ENCODE measurements at places on chromosomes 7 and 10.
A peak's percentile ranks its signal among the peaks of the same experiment; 100 is the strongest.

- peak; percentile 48 for DNase-seq
Measured at GRCh38 chr10:103806395-103807187, 48.8 kb downstream of the SH3PXD2A start.

DNA sequence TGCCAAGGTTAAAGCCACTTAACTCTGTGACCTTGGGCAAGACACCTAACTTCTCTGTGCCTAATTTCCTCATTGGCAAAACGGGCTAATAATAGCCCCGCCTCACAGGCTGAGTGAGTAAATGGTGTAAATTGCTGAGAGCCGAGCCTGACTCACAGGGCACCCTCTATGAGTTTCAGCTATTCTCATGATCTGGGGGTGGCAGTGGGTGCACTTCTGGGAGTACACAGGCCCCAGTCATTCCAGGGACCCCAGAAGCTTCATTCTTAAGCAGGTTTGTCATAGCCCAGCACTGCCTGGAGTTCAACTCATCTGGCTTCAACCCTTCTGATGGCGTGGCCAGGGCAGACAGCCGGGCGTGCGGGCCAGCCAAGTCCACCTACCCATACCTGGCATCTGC, 137.2 kb downstream of the GRID1 start:
- DNase-seq: no peak

DNA sequence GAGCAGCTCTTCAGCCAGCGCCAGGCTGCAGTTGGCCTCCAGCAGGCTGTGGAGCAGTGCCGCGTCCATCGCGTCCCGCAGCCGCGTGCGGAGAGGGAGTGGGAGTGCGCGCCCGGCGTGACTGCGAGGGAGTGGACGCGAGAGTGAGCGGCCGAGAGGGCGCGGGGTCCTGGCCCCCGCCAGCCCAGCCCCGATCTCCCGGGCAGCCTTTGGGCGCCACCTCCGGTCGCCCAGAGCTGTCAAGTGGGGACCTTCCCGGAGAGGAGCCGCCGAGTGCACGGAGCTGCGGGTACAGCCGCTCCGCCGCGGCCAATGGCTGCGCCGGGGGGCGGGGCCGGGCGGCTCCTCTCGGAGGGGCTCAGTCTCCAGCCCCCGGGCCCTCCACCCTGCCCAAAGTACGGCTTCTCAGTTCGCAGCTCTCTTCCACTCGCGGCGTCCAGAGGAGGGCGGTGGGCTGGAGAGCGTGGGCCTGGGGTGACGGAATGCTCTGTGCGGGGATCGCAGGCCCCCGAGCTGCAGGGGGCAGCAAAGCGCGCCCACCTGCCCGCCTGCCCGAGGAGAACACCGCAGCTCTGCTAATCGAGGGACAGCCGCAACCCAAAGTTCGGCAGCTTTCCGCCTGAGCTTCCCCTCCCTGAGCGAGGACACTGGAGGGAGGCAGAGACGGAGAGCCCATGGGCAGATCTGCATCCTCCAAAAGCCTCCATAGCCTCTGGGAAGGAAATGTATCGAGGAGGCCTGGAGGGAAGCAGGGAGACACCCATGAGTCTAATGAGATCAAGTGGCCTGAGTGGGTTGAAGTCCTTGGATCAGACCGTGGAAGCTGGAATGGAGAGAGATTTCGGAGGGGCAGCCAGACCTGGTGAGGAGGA, at the start of gene CRHR2:
Gene CRHR2 (minus strand): TSS at position 245 of the 872 bp plus-strand sequence. CDS start 176 bp downstream, at position 69.
- DNase-seq: peak; percentile 52

- DNase-seq: peak; percentile 83
Measured at GRCh38 chr7:54839575-54840213, 80.7 kb upstream of the SEC61G start.

- DNase-seq: no peak
Measured at GRCh38 chr10:80405626-80406025, 2.7 kb upstream of the PRXL2A start.

DNA sequence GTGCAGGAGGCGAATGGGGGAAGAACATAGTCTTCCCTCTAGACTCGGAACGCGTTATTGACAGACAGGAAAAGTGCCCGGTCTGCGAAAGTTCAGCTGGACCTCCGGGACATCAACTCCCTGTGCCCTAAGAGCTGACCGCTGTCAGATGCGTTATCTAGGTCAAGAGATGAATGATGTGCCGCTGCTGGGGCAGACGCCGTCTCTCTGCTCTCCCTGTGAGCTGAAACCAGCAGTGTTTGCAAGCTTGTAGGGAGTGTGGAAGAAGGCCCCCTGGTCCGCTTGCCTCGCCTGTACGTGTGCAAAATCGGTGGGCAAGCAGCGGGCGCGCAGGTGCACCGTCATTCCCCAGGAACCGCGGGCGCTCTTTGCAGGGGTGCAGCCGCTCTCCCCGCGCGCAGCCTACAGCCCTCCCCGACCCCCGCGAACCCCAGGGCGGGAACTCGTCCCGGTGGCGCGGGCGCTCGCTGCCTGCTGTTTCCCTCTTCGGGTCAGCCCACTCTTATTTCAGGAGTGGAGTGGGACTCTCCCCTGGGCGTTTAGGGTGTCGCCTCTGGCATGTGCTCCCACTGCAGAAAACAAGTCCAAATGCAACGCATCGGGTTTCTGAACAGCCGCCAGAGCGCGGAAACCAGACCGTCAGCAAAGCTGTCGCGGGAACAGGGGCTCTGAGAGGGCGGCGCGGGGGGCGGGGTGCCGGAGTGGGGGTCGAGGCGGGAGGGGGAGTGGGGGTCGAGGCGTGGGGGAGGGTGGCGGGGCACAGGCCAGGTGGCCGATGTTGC, 1.8 kb upstream of the PFKFB3 start:
- peak; percentile 65 for DNase-seq

DNA sequence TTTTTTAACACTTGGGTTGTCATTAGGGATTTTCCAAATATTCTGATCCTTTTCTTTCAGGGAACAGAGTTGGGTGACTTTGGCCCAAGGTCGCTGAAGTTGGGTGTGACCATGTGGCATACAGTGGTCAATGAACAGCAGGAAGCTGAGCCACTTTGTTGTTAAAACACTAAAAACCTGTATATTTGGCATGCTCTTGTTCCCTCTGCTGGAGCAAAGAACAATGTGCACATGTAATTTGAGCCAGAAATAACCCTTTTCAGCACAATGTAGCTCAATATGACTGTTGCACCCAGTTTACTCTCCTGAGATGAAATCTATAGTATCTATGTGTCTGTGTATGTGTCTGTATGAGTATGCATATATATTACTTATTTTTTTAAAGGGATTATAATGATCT, 74.9 kb downstream of the ADCYAP1R1 start:
- no peak for DNase-seq

- DNase-seq: no peak
Measured at GRCh38 chr10:126588024-126588423, 82.5 kb downstream of the C10orf90 start.

- DNase-seq: no peak
Measured at GRCh38 chr7:79287981-79288380, 165.5 kb downstream of the MAGI2 start.

- DNase-seq: no peak
Measured at GRCh38 chr10:88152728-88153133, 289.3 kb downstream of the PTEN start.

DNA sequence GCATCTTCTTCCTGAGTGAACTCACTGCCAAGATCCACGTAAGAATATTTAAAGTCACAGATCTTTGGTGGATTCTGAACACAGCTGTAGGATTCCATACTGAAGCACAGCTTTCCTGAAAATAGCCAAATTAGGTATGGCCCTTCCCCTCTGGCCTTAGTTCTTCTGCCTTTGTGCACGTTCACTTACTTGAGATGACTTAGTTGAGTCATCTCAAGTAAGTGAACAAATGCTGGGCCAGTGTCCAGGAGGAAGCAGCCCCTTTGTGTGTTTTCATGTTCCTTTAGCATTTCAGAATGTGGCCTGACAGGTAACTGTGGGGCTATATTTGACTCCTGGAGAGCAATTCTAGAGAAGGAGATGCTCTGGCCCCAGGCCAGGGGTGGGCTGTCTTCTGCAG, 51.5 kb downstream of the CCNY start:
- DNase-seq: no peak

- DNase-seq: no peak
Measured at GRCh38 chr7:28116041-28116440, 64.6 kb downstream of the JAZF1 start.

- no peak for DNase-seq
Measured at GRCh38 chr7:117572856-117573620, 93.2 kb downstream of the CFTR start.

GRCh38 chr10:7481368-7481765, 70.5 kb upstream of the SFMBT2 start:
- DNase-seq: peak; percentile 22

- no peak for DNase-seq
Measured at GRCh38 chr7:155745737-155746136, 66.5 kb downstream of the SHH start.

DNA sequence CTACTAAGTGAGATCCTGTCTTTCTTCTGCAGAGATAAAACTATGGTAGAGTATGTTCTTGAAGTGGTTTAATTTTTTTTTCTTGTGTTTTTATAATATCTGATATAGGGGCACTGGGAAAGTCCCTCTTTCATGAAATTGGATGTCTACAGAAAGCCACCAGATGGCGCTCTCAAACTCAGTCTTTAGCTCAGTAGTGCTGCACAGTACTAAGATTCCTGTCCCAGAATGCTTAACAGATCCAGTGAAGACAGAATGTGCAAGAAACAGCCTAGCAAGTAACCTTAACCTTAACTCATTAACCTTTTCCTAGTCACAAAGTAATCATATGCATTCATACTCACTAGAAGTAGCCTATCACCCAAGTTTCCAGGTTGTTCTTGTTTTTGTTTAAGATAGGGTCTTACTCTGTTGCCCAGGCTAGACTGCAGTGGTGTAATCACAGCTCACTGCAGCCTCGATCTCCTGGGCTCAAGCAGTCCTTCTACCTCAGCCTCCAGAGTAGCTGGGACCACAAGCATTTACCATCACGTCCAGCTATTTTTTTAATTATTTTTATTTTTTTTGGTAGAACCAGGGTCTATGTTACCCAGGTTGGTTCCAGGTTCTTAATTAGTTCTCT, 56.7 kb downstream of the IDE start:
- peak; percentile 44 for DNase-seq

DNA sequence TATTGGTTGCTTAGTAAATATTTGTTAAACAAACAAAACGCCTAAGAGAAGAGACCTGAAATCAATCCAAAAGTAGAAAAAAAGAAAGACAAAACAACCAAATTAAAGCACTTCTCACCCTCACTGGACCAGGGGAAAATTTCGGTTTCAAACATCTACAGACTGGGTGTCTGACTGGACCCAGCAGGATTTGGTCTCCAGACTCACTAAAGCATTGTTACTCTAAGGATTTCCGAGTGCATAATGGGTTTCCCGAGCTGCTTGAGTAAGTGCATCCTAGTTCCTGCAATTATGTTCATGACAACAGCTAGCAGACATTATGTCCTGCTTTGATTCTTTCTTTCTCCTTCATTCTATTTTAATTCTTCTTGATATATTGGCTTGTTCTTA, 51.8 kb upstream of the FAM3C start:
- no peak for DNase-seq

DNA sequence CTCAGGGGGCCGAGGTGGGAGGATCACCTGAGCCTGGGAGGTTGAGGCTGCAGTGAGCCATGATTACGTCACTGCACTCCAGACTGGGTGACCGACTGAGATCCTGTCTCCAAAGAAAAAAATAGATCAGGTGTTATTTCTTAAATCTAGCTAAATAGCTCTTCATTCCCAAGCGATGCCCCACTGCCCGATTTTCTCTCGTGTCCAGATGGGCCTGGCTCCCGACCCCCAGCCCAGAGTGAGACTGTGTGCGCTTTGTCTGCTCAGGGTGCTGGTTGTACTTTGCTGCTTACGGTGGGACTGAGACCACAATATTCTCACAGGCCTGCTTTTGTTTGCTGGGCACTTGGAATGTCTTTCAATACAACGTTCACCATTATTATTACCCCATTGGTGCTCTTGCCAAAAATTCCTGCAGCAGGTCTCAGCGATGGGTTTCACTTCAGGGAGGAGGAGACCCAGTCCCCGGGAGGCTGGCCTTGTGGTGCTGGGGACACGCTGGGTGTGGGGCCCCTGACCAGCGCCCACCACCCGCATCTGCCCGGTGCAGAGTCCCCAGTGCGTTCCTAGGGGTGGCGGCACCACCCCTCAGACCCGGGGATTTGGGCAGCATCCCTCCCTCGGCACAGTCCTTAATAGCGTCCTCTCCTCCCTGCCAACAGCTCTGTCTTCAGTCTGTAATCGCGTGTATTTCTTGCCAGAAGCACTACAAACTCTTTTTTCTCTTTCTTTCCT, 20.4 kb upstream of the DPYSL4 start:
- DNase-seq: no peak

- DNase-seq: no peak
Measured at GRCh38 chr7:132915647-132916046, 166.2 kb downstream of the CHCHD3 start.

- no peak for DNase-seq
Measured at GRCh38 chr7:41882256-41882655, 179.4 kb upstream of the INHBA start.

GRCh38 chr10:112258407-112258806, 24.8 kb upstream of the TECTB start:
- DNase-seq: no peak

DNA sequence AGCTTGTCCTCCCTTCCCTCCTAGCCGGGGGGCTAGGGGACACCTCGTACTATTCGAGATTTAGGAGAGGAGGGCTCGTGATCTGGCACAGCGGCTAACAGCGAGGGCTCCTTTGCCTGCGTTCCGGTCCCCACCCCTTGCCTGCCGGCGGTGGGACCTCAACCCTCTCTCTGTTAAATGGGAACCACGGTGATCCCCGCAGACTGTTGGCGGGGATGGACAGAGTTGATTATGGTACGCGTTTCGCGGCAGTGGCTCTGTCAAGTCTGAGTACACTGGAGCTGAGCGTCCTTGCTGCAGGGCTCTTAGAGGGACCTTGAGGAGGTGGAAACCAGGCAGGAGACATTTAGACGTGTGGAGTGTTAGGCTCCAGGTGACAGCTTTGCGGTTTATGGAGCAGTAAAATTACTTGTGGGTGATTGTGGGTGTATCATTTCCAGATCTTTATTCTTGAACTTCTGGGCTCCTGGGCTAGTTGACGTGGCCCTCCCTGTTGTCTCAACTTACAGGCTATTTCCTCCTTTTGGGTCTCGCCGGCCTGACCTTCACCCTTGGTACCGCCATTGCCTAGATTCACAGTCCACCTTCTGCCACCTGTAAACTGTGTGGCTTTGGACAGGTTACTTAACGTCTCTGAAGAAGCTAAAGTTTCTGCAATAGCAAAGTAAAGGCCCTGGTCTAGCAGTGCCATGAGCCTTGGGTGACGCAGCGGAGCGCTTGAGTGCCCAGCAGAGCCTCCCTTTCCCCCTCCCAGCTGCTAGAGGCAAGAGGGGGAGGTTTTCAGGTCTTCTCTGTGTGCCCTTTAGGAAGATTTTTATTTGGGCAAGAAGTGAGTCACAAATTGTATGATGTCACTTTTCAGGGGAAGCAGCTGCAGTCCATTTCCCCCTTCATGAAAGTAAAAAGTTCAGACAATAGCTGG, 739 bp downstream of the CASP7 start:
- DNase-seq: peak; percentile 61

GRCh38 chr7:157886266-157886665, 549.5 kb downstream of the DNAJB6 start:
- no peak for DNase-seq

DNA sequence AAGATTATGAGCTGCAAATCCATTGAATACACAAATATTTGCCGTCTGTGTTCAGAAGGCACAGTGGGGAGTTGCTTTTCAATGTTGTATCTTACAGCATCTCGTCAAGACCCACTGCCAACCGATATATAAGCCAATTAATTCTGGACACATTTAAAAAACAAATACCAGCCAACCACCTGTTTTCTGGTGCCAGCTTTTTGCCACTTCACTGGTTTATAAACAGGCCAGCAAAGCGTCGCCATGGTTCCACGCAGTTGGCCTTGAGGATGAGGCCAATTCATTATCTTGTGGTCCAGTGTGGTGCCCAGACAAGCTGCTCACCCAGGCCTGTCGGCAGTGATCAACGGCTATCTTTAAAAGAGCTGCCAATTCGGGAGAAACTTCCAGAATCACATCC, 321.0 kb downstream of the TCERG1L start:
- DNase-seq: peak; percentile 26
